ENCODE measurements at places on chromosomes 11 and 22.
A peak's percentile ranks its signal among the peaks of the same experiment; 100 is the strongest.

- DNase-seq, result no peak
Observed at GRCh38 chr11:67384851-67385366, 6.9 kb upstream of the RAD9A start.

GRCh38 chr11:2923446-2924375 is 5.5 kb downstream of the PHLDA2 start:
- DNase-seq, result no peak

DNA sequence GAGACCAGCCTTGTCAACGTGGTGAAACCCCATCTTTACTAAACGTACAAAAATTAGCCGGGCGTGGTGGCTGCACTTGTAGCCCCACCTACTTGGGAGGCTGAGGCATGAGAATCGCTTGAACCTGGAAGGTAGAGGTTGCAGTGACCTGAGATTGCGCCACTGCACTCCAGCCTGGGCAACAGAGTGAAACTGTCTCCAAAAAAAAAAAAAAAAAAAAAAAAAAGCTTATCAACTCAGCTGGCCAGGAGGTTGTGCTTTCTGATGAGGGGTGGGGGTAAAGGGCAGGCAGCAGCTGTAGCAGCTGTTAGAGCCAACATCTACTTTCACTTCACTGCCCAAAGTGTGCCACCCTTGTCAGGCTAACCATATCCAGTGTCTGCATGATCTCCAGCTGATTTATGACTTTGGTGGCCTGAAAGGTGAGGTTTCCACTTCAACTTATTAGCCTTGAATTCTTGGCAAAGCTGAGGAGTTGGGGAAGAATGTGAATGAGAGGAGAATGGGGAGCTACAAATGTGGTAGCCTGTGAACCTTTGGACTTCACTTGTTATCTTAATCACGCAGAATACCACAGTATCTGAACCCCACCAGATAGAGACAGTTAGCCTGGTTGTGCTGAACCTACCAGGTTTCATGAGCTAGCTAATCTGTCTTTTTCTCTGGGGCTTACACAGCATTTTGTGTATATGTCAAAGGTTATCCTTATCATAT is 19.6 kb downstream of the RNF121 start:
- DNase-seq, result no peak

GRCh38 chr11:119942583-119943297 is 195.2 kb downstream of the TRIM29 start:
- DNase-seq, result no peak

DNA sequence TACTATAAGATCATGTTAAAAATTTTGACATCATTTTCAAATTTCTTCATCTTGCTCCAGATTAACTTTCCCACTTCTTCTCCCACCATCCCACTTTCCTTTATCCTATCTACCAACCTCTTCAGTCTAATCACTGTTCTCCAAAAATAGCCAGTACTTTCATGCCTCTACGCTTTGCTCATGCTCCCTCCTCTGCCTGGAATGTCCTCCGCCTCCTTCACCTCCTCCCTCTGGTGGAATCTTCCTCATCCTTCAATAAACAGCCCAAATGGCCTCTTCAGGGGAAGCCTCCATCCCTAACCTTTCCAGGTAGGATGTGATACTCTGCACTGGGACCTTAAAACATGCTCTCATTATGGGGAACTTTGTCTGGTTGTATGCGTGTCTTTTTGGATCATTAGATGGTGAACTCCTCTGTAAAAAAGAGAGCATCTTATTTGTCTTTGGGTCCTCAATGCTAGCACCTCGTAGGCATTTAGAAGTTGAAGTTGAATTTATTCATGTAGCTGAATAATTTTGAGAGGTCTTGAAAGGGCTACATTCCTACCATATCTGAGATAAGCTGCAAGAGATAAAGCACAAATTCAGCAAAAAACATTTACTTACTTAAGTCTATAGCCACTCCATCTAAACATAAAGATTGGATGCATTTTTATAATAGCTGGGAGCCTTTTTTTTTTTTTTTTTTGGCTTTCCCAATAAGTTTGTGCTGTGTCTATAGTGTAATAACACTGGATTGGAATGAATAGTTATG is 8.0 kb upstream of the CSRP3 start:
- DNase-seq, result no peak

- no peak for DNase-seq
Observed at GRCh38 chr11:11668781-11669180, 47.0 kb upstream of the GALNT18 start.

- no peak for DNase-seq
Observed at GRCh38 chr11:127195501-127196120, 195.0 kb upstream of the KIRREL3 start.

DNA sequence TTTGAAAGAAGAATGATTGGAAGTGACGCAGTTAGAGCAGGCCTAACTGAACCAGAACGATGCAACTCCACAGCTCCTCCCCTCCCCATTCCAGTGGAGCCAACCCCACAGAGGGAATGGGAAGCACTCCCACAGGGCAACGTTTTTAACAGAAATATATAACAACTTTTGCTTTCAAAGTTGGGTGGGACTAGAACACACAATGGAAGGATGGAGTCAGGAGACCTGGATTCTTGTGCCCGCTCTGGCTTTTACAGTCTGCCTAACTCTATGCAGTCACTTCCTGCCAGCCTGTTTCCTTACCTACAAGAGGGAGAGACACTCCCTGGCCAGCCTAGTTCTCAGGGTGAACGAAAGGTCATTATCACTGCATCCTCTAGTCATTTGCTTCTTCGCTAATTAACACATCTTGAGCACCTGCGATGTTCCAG is 75.5 kb downstream of the PACSIN2 start:
- DNase-seq, result no peak

GRCh38 chr11:35083181-35083430 is 55.9 kb upstream of the CD44 start:
- no peak for DNase-seq

GRCh38 chr11:3022300-3022967 is 30.3 kb upstream of the NAP1L4 start:
- DNase-seq, result no peak

- no peak for DNase-seq
Observed at GRCh38 chr22:22714600-22715335, 70.4 kb downstream of the GGTLC2 start.

DNA sequence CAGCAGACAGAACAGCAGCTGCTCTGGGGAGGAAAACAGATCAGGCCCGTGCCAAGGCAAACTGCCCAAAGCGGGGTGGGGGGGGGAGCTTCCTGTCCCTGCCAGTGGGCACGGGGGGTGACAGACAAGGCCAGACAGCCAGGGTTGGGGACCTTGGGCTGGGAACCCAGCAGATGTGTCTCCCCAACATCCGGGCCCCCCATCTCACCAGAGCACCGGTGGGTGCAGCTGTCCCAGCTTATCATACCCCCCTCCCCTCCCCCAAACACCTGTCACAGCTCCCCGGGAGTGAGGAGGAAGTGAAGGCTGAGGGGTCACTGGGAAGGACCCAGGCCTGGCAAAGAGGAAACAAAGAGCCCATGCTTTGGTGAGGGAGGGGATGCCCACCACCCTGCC is 1.3 kb downstream of the PPP1R14B start:
- DNase-seq, result peak; percentile 53

DNA sequence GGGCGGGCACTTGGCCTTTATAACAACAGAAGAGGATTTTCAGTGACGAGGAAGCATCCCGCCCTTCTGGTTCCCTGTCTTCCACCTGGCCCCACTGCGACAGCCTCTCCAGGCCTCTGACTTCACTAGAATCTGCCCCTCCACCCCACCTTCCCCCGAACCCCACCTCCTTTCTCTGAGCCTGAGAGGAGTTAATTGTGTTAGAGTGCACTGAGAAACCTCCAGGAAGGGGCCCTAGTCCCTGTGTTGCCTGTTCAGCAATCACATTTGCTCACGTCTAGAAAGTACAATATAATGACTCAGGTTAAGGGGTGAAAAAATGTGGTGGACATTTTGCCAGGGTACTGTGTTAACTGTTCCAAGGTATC is 38.8 kb downstream of the PTPRJ start:
- no peak for DNase-seq

- no peak for DNase-seq
Observed at GRCh38 chr11:43779306-43779705, 98.8 kb downstream of the HSD17B12 start.

DNA sequence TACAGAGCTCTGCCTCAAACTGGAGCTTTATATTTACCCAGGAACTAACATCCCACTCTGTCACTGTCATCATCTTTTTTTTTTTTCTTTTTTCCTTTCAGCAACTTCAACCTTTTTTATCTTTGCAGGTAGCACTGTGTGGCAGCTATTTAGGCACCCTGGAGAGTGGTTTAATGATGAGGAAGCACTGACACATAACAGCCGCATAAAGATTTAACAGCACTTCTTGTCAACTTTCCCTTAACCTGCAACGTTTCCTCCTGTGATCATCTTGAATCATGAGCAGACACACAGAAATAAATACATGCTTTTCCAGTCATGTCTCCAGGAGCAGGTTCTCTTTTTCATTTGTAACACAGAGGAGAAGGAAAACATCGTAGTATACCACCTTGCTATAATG is 34.8 kb downstream of the PDGFD start:
- no peak for DNase-seq

GRCh38 chr22:50233223-50233622 is 11.6 kb downstream of the TUBGCP6 start:
- no peak for DNase-seq

Measured in hindlimb muscle (tissue), 1 donor.